M059J (cell line): ENCODE measurements at places on chromosomes 3 and 15. TPM values are rescaled to one million over a fixed set of nuclear protein-coding genes. Genes with fewer than 3 reads are reported as not detected.
A peak's percentile ranks its signal among the peaks of the same experiment; 100 is the strongest.

Gene GRAMD2A
- 0.34 and 0.44 TPM in 2 replicates for total RNA-seq

GRCh38 chr15:92818651-92819277 is 81.4 kb upstream of the CHD2 start:
- no peak for DNase-seq

Gene ALG3
- 127 and 132 TPM in 2 replicates for total RNA-seq

DNA sequence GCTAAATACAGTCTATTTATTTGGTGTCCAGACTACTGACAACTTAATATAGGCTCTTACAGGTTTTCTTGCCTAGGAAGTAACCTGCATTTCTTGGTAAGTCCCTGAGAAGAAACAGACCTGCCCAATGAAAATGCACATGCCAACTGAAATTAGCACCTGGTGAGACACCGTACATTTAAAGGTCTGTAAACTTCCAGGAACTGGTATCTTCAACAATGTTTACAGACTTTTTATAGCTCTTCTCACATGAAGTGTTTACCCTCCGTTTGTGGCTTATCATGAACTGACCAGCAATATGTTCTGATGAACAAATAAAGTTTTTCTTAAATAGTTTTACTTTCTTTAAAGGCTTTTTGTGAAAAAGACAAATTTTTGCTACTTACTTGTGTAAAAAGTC is 93.3 kb downstream of the PCCB start:
- no peak for DNase-seq

DNA sequence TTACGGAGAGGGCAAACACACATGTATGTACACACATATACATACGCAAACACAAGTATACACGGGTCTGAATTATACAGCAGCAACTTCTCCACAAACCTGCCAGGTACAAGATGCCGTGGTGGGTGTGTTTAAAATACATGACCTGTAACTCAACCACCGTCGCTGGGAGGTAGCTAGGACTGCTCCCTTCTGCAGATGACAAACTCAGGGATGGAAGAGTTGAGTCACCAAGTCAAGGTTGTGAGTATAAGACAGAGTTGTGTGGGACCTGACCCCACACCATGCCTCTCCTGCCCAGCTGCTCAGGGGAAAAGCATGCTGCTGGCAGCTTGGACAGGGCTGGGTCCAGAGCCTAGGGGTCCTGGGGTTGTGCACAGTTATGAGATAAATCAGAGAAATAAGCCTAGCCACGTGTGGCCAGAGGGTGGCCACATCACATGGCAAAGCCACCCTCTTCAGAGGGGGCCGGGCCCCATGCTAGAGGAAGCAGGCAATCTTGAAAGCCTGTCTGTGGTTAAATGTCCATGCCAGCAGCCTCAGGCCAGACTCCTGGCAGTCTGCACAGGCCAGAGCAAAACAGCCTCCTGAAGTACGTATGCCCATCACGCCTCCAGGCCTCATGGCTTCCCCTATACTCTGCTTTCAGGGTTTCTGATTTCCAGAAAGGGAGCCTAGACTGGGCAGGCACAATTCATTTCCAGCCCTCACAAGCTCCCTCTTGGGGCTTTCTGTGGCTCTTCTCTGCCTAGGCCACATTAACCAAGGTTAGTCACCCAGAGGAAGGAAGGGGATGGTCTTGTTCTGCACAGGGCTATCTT is 107.7 kb upstream of the RPL32 start:
- peak; percentile 90 for DNase-seq

- DNase-seq, result peak; percentile 98
Measured at GRCh38 chr3:31968927-31969418, 12.1 kb downstream of the OSBPL10 start.

- no peak for DNase-seq
Measured at GRCh38 chr3:101677436-101678286, 729 bp upstream of the ZBTB11 start.

DNA sequence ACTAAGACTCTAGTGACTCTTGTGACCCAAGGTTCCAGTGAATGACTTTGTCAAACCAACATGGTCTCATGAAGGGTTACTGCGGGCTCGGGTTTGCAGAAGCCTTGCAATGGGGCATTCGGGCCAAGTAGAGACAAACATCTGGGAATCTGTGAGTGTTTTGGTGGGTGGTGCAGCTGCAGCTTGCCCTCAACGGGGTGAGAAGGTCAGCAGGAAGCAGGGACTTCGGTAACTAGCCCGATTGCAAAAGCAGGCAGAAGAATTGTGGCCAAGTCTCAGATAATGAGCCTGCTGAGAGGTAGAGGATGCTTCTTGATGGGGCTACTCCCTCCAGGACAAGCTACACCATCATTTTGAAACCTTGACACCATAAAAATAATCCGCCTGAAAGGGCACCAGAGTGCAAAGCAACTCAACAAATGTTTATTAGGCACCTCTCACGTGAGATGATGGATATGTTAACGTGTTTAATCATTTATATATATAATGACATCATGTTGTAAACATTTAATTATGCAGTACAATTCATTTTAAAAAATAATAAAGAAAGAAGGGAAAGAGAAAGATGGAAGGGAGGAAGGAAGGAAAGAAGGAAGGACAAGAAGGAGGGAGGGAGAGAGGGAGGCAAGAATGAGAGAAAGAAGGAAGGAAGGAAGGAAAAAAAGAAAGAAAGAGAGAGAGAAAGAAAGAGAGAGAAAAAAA is 263.9 kb upstream of the IGF1R start:
- no peak for DNase-seq

- DNase-seq, result no peak
Measured at GRCh38 chr3:138199851-138200250, 12.8 kb downstream of the ARMC8 start.

GRCh38 chr3:150798122-150798618 is 35.2 kb upstream of the SIAH2 start:
- DNase-seq, result peak; percentile 25
